SK-N-SH treated with all-trans-retinoic acid at 6 μM for 48 hours (cell line): ENCODE measurements at places on chromosomes 6 and 20.

DNA sequence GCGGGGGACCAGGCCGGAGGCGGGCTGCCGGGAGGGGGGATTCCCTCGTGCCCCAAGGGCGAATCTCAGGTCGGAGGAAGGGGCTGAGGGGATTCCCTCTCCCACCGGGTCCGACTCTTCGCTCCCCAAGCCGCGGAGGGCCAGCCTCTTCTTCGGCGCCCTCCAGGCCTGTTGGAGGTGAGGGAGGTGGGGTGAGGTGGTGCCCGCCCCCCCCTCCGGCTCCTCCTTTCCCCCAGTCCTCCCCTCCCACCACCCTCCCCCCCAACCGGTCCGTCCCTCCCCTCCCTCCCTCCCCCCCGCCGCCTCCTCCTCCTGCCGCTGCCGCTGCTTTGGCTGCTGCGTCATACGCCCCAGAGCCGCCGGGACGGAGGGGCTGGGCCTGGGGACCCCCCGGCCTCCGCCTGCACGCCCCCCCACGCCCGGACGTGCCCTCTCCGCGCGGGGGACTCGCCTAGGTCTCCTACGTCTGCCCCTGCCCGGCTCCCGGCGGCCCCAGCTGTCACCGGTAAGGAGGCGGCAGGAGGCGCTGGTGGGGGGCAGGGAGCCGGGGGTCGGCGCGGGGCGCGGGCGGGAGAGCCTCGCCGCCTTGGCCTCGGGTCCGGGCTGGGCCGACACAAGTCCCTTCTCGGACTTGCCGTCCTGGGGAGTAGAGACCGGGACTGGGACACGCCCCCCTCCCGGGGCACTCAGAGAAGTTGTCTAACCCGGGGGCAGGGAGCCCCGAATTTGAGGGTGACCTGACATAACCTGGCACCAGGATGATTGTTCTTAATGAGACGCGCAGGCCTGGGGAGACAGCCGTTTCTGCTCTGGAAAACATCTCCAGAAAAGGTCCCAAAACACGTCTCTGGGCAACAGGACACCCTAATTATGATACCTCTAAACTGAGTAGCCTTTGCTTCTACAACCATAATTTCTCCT lies at the start of gene PHF1:
PHF1 (plus strand) TSS at position 304 of the 921 bp plus-strand sequence. CDS start 1,250 bp downstream, outside the sequence.
- peak; percentile 41 for ATAC-seq

GRCh38 chr6:84348801-84349200 lies 121.4 kb upstream of the CEP162 start:
- ATAC-seq, result no peak

- ATAC-seq, result no peak
Observed at GRCh38 chr6:9484686-9485085, 930.2 kb downstream of the TFAP2A start.

DNA sequence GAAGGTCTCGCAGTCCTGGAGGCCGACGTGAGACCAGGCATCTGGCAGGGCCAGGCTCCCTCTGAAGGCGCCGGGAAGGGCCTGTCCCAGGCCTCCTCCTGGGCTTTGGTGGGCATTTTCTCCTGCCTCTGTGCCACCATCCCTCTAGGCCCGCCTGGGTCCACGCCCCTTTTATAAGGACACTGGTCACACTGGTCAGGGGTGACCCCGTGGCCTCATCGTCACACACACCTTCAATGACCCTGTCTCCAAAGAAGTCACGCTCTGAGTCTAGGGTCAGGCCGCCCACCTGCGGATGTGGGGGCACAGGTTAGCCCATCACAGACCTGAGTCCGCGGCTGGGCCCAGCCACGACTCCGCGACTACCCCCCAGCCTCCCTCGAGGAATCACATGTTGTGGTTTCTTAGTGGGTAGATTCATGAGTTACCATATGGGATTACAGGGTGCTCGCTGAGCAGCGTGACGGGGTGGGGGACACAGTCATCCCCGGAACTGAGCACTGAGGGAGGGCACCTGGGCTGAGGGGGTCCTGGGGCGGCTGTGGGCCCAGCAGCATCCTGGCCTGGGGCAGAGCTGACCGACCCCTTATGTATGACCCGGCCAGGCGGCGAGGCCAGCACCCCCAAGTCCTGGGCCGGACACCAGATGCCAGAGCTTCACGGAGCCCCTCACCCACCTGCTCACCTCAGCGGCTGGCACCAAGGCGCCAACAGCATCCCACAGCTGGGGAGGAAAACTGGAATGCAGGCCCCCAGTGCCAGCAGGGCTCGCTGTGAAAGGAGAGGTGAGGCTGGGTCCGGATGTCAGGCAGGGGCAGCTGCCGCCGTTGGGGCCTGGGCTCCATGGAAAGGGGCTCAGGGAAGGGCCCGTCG lies 115.9 kb downstream of the DLL1 start:
- no peak for ATAC-seq

DNA sequence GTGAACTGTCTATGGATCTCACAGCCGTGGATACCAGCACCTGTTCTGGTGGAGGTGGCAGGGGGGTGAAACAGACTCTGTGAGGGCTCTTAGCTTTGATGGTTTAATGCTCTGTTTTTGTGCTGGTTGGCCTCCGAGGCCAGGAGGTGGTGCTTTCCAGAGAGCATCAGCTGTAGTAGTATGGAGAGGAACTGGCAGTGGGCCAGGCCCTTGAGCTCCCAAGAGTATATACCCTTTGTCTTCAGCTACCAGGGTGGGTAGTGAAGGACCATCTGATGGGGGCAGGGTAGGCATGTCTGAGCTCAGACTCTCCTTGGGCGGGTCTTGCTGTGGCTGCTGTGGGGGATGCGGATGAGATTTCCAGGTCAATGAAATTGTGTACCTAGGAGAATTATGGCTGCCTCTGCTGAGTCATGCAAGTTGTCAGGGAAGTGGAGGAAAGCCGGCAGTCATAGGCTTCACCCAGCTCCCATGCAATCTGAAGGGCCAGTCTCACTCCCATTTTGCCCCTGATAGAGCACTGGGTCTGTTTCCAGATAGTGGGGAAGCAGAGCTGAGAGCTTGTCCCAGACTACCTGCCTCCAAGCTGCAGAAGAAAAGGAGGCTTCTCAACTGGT lies 102.7 kb upstream of the AHI1 start:
- ATAC-seq, result no peak

GRCh38 chr6:43709654-43710303 lies 22.2 kb upstream of the MRPS18A start:
- ATAC-seq, result no peak

DNA sequence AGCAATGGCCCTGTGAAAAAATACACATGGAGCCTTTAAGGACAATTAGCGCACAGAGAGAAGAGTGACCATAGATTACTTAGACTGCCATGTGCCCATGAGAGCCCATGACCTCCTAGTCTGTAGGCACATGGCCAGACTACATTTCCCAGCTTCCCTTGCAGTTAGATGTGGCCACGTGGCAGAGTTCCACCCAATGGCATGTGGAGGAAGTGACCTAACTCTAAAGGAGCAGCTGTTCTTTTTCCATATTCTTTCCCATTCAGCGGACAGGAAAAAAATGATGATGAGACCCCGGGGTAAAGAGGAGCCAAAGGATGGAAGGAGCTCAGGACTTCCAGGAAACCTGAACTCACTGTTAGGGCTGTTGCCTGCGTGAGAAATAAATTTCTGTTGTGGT lies 116.6 kb downstream of the CBLN4 start:
- no peak for ATAC-seq

DNA sequence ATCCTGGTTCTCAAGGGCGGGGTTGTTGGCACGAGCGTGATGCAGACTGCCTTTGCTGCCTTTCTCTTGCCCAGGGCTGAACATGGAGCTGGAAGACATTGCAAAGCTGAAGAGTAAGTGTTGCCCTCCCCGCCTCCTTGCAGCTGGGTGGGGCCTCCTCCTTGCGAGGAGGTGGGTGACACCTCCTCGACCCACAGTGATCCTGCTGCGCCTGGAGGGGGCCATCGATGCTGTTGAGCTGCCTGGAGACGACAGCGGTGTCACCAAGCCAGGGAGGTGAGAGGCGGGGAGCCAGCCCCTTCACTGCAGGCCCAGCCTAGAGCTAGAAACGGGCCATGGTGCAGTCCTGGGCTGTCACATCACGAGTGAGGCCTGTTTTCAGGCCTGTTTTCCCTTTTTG lies 18.4 kb upstream of the TNFRSF6B start:
- no peak for ATAC-seq

DNA sequence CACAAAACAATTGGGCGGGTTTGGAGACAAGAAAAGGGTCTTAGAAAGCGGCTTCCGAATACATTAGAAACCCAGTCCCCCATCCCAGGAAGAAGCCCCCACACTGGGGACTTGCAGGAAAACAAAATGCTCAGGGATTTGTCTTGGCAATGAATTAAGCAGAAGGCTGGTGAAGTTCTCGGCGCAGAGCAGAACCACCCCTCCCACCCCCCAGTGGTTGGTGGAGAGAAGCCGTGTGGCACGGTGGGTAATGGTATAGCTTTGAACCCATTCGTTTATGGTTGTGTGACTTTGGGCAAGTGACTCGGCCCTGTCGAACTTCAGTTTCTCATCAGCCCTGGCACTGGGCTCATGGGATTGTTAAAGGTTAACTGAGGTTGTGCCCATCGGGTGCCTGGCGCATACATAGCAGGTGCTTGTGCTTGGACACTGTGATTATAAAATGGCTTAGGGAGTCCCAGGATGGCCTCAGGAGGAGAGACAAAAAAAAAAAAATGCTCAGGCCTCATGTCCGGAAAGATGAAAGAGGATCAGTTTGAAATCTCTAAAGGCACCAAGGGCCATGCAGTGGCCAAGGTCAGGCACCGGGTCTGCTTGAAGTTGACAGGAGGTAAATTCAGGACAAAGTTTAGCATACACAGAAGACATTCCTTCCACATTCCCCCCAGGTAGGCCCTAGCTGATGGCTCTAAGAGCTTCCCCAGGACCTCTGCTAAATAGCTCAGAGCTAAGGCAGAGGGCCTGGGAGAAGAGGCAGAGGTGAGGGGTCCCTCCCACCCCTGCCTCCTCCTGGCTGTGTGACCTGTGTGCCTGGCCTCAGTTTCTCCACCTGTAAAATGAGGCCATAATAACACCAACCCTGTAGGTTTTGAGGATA lies 120.1 kb upstream of the PTPN1 start:
- ATAC-seq, result no peak

GRCh38 chr6:4673861-4674260 lies 102.3 kb upstream of the CDYL start:
- ATAC-seq, result no peak

DNA sequence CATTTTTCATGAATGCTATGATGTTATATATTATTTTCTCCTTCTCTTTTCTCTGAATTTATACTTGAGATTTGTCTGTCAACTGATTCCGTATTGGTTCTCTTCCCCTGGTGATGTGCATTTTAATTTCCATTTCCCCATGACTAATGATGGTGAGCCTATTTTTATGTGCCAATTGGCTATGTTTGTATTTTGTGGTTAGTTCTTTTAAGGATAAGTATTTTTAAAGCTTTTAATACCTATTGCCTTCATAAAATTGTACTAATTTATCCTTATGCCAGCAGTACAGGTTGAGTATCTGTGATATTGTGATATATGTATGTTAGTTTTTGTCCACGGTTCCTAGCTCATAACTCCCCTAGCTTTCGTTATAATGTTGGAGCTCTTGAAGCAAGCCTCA lies 2.8 kb downstream of the POLH start:
- no peak for ATAC-seq

GRCh38 chr20:36440370-36441026 lies 100.8 kb upstream of the MYL9 start:
- no peak for ATAC-seq

GRCh38 chr20:37789408-37789807 lies 95.6 kb downstream of the CTNNBL1 start:
- ATAC-seq, result no peak

DNA sequence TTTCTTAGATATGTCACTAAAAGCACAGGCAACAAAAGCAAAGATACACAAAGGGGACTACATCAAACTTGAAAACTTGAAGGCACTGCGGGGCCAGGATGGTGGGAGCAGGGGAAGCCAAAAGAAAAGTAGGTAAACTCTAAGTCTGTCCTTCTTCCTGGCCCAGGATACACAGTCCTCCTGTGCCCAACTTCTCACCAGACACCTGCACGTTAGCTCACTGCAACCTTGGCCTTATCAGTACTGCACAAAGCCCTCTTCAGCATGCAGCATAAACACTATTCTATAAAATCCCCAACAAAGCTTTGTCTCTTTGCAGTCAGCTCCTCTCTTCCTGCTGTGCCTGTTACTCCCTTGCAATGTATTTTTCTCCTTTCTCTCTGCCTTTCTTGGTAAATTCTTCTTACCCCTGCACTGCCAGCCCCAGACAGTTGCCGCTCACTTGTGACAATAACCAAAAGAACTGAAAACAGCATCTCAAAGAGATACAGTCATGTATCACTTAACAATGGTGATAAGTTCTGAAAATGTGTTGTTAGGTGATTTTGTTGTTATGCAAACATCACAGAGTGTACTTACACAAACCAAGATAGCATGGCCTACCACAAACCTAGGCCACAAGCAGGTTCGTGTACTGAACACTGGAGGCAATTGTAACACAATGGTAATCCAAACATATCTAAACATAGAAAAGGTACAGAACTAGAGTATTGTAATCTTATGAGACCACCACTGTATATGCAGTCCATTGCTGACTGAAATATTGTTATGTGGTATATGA lies 51.2 kb downstream of the NINL start:
- ATAC-seq, result no peak

GRCh38 chr6:16512544-16513290 lies 248.5 kb downstream of the ATXN1 start:
- no peak for ATAC-seq

GRCh38 chr6:105087571-105088211 lies 92.1 kb downstream of the POPDC3 start:
- peak; percentile 85 for ATAC-seq

DNA sequence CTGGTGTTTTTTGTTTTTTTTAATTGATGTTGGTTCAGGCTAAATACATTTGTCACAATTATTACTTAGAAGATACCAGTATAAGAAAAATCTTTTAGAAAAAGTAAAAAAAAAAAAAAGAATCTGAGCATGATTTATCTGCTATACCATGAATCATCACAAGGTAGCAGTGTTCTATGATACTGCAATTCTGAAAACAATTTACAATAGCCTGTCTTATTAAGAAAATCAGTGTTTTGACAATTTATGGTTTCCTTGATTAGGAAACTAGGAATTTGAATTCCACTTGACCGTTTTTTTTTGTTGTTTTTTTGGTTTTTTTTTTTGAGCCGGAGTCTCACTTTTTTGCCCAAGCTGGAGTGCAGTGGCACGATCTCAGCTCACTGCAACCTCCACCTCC lies 9.3 kb upstream of the MAK start:
- ATAC-seq, result no peak

GRCh38 chr6:125270380-125270779 lies 31.4 kb downstream of the HDDC2 start:
- ATAC-seq, result no peak

DNA sequence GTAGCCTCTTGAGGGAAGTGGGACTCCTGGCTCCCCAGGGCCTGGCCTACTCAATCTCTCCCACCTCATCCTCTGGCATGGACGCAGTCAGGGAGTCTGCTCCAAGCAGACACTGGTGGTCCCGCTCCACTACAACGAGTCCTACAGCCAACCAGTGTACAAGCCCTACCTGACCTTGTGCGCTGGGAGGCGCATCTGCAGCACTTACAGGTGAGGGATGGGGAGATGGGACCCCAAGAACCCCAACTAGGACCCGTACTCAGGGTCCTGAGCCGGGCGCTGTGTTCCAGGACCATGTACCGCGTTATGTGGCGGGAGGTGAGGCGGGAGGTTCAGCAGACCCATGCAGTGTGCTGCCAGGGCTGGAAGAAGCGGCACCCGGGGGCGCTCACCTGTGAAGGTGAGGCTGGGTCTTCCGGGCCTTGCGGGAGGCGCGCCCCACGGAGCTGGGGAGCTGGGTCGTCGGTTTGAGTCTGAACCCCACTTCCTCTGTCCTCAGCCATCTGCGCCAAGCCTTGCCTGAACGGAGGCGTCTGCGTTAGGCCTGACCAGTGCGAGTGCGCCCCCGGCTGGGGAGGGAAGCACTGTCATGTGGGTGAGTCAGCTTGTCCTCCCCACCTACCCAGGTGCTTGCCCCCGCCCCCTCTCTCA lies 2.1 kb downstream of the EGFL8 start:
- ATAC-seq, result no peak; the same call in 1 of the 3 replicates
